ENCODE measurements at places on chromosomes 5 and 9. TPM values are rescaled to one million over a fixed set of nuclear protein-coding genes. Genes with fewer than 3 reads are reported as not detected.

Gene PCDHGB6
- total RNA-seq = 5.6 TPM

- no peak for DNase-seq
These were observed 201.2 kb downstream of the GAPVD1 start for GRCh38 chr9:125462861-125463291.

Gene VCAN
- total RNA-seq = 396 TPM

DNA sequence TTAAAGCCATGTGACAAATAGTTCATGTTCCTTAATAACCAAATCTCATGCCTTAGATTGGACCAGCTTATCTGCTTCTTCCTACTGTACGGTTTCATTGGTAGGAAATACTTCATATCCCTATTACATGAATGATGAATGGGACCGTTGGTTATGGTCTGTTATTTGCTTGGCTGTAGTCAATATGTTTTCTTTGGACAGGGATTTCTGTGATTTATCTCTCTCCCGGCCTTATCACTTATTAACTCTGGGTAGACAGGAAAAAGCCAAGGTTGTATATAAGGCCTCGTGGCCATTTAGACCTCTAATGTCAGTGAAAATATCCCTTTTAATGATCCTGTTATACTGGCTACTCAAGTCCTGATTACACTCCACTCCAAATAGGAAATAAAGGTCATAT is 330.6 kb downstream of the EBF1 start:
- DNase-seq = peak; percentile 84
